ENCODE measurements at places on chromosomes 11 and 22. TPM values are rescaled to one million over a fixed set of nuclear protein-coding genes. Genes with fewer than 3 reads are reported as not detected.

OR10D3 gene
- total RNA-seq, result not detected

PSMC3 gene
- total RNA-seq, result 295 TPM

CRYBB2 gene
- not detected for total RNA-seq

OR8A1 gene
- total RNA-seq, result not detected

IL18BP gene
- total RNA-seq, result 0.06 TPM

GGTLC2 gene
- not detected for total RNA-seq

C1QTNF4 gene
- 0.39 TPM for total RNA-seq

PRRG4 gene
- not detected for total RNA-seq

MCAM gene
- total RNA-seq, result 358 TPM

- peak; percentile 98 for DNase-seq
Measured at GRCh38 chr22:36065775-36066544, 37.3 kb upstream of the RBFOX2 start.

GRCh38 chr22:26431261-26431995 is 2.4 kb downstream of the ASPHD2 start:
- DNase-seq, result no peak

GRCh38 chr22:33573479-33573878 is 346.8 kb downstream of the LARGE1 start:
- no peak for DNase-seq

GRCh38 chr11:117946842-117947526 is 17.8 kb upstream of the TMPRSS13 start:
- DNase-seq, result peak; percentile 76

- no peak for DNase-seq
Measured at GRCh38 chr11:116110802-116111201, 606.6 kb upstream of the CADM1 start.

DNA sequence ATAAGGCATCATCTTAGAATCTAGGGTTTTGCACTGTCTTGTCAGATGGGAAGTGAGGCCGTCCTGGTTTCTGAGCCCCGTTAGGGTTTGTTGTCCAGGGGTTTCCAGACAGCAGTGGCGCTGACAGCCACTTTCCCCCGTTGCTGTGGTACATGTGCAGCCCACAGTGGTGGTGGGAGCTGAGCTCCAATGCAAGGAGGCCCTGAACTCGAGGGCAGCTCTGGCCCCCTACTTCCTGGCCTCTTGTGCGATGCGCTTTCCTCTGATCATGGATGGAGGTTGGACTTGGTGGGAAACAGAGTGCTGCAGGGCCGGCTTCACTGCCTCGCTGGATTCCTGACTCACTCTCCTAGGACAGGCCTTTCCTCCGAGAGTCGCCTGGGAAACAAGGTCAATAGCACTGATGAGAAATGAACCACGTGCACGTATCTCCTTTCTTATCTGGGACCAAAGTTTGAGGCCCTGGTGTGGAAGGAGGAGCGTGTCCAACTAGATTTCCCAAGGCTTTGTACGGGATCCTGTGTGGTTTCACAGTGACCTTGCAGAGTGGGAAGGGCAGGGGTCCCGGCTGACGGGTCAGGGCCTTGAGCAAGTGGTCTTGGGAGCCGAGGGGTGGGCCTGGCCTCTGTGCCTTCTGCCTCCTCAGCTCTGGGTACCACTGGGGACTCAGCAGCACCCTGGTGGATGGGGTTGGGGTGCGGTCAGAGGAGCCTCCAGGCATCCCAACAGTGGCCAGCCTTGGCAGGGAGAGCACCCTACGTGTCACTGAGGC is 3.7 kb downstream of the PHRF1 start:
- DNase-seq, result no peak

GRCh38 chr11:117959438-117960149 is 26.6 kb upstream of the IL10RA start:
- DNase-seq, result no peak

DNA sequence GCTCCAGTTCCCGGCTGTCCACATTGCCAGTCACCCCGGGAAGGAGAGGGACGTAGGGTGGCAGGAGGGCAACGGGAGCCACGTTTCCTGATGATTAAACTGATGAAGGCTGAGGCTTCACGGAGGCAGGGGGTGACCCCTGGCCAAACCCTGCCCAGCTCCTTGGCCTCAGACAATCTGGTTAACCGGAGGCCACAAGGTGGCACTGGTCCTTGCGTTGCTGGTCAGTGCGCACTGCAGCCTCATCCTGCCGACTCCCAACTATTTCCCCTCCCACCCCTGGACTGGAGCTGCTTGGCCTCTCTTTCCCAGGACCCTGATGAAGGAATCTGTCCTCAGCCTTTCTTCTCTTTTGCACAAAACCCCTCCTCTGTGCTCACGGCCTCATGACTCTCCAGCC is 75.3 kb downstream of the PDE2A start:
- DNase-seq, result no peak

DNA sequence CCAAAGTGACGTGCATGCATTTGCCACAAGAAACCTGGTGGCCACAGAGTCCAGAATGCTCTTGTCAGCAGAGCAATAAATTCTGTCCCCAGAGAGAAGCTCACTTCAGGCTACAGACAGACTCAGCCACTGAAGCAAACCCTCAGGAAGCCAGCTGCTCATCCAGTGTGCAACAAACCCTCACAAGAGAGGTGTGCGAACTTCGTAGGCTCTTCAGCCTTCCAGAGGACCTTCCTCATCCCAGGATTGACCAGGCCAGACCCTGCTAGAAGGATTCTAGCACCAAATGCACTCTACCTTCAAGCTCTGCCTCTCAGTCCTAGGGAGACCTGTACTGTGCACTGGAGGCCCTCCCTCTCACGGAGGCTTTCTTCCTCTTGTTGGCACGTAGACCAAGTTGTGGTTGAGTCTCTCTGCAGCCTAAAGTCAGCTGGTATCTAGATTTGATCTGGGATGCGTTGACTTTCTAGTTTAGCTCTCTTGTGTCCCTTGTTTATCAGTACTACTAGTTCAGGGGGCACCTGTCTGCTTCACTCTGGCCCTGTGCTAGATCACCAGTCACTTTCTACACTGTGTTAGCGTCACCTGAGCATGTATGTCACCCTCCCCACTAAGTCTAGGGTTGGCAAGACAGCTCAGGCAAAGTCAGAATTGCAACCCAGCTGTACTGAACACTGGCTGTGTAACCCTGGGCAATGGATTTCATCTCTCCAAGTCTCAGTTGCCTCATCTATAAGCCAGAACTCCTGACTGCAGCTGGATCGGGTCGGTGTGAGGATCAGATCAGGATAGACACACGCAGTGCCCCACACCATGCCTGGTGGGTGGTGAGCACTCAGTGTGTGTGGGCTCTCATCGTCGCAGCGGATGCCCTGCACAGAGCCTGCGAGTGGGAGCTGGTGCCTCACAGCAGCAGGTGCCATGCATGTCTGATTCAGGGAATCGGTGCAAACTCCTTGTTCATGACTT is 22.1 kb upstream of the TMPRSS13 start:
- DNase-seq, result no peak

DNA sequence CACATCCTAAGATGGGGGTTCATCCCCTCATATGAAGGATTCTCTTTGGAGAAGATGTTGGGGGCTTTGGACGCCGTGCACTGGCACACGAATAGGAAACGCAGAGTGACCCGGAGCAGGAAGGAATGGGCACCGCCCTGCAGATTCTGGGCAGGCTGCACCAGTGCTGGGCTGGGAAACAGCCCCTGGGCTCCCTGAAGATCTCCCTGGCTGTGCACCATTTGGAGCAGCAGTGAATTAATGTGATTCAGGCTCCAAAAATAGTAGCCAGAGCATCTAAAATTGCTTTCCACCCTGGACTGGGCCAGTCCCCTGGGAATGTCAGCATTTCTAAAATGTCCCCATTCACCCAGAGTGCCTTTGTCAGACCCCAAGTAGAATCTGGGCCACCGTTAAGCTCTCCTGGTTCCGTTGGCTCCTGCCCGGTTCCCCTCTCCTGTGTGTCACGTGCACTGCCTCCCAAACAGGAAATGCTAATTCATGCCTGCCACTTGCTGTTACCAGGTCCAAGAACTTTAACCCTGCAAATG is 18.6 kb downstream of the IRAG1 start:
- DNase-seq, result no peak

GRCh38 chr22:37926358-37926757 is 20.3 kb downstream of the MICALL1 start:
- DNase-seq, result no peak

GRCh38 chr11:96196181-96196662 is 146.8 kb downstream of the MAML2 start:
- no peak for DNase-seq

- no peak for DNase-seq
Measured at GRCh38 chr11:60459345-60459744, 3.7 kb downstream of the MS4A1 start.

DNA sequence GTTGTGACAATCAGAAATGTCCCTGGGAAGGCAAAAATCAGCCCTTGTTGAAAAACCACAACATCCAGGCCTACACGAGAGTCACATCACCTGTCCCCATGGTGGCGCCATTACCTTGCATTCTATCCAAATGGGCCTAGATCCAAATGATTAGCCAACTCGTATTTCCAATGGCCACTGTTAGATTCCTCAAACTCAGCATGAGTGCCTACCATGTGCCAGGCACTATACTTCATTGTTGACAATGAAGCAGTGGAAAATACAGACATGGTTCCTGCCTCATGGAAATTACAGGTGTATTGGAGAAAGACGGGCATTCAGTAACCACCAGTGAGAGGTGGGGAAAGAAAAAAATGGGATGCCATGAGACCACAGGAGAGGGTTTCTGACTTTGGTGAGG is 29.8 kb upstream of the CREB3L1 start:
- DNase-seq, result no peak

DNA sequence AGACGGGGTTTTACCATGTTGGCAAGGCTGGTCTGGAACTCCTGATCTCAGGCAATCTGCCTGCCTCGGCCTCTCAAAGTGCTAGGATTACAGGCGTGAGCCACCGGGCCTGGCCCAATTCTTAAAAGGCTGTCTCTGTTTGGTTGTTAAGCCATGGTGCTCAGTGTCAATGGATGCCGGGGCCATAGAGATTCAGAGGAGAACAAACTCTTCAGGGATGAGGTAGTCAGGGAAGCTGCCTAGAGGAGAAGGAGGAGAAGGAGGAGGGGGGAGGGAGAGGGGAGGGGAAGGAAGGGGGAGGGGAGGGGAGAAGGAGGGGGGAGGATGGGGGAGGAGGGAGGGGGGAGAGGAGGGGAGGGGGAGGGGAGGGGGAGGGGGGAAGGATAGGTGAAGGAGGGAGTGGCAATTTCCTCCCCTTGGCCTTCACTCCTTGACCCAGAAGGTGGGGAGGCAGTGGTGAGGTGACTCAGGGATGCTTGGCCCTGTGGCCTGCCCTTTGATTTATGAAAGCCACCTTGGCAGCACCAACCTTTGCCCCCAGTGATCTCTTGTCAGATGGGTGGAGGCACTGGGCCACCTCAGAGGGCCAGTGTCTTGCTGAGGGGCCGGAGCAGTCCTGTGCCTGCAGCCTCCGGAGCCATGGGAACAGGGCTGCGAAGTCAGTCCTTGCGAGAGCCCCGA is at the start of gene C11orf86:
Gene C11orf86 (plus strand): TSS at position 581 of the 681 bp plus-strand sequence. CDS start 59 bp downstream, at position 640.
- no peak for DNase-seq

DNA sequence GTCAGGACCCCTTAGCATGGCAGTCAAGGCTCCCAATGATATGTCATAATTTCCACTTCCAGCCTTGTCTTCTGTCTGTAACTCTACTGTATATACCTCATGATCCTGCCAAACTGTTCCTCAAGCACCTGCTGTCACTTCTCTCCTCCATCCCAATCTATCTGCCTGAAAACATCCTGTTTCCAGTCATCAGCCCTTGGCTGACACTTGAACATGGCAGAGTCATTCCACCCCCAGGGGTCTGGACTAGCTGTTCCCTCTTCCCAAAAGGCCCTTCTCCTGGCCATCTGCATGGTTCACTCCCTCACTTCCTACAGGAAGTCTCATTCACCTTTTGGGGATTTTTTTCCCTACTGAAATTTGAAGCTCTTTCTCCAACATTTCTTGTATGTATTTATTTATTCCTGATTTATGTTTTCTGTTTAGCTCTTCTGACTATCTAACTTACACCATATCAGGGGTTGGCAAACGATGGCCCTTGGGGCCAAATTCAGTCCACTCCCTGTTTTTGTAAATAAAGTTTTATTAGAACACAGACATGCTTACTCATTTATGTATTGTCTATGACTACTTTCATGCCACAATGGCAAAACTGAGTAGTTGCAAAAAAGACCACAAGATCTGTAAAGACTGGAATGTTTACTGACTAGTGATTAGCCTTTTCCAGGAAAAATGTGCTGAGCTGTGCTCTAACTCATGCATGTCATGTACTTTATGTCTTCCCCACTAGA is 278.4 kb downstream of the KIRREL3 start:
- no peak for DNase-seq

- no peak for DNase-seq
Measured at GRCh38 chr11:67321313-67321871, 18.1 kb downstream of the SSH3 start.

- DNase-seq, result peak; percentile 28
Measured at GRCh38 chr11:116986521-116987105, 111.6 kb downstream of the SIK3 start.

DNA sequence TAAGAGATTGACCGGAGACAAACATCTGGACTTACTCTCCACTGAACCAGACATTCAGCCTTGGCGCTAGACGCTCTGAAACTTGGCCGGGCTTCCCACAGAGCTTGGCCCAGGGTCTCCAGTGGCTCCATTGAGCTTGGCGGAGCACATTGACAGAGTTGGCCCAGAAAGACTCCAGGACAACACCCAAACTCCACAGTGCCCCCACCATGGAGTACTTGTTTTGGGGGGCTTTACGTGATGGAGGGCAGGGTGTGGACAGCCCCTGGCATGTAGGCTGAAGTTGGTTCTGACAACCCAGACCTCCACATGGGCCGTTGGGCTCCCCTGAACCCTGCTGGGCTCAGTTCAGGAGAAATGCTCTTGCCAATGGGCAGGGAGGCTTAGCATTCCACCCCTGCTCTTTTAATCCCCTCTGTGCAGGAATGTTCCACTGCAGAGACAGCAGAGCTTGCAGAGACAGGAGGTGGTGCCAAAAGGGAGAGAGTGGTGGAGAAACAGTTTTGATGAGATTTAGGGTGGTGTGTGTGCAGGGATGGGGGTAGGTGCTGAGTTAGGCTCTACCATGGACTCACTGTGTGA is 102.4 kb upstream of the TIMP3 start:
- DNase-seq, result no peak

DNA sequence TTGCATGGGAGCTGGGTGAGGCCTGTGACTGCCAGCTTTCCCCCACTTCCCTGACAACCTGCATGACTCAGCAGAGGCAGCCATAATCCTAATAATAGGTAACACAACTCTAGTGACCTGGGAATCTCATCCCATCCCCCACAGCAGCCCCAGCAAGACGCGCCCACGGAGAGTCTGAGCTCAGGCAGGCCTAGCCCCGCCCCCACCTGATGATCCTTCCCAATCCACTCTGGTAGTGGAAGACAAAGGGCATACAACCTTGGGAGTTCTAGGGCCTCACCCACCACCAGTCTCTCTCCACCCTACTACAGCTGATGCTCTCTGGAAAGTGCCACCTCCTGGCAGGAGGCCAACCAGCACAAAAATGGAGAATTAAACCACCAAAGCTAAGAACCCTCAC is 60.3 kb downstream of the CWF19L2 start:
- no peak for DNase-seq

DNA sequence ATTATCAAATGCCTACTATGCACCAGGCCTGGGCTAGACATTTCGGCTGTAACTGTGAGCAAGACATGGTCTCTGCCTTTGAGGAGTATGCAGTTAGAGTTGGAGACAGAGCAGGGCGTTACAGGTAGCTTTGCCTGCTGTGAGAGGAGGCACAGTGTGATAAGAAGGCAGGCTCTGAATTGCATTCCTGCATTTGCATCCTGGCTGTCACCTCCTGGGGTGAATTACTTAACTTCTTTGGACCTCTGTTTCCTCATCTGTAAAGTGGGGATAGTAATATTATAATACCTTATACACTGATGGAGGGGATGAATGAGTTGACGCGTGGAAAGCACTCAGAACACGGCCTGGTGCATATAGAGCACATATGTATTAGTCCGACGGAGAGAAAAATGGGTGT is 118.1 kb upstream of the ARHGAP20 start:
- no peak for DNase-seq

GRCh38 chr11:26227301-26227746 is 104.6 kb upstream of the ANO3 start:
- peak; percentile 7 for DNase-seq
